ENCODE measurements at places on chromosomes 1 and 21.

DNA sequence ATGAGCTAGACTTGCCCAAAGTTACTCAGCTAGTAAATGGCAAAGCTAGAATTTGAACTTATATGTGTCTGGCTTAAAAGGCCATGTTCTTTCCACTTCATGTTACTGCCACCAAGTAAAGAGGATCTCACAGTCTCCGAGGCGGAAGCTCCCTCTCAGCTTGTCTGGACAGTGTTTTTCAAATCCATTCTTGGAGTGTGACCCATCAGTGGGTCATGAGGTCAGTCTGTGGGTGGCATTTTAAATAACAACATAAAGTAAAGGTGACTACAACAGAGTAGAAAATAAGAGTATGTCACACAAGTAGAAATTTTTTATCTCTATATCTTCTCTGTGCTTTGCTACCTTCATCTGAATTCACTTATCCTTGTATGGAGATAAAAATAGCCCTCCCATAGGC lies 3.2 kb upstream of the HMGB4 start:
- DNase-seq = no peak

- no peak for DNase-seq
Observed at GRCh38 chr1:40495315-40495903, 13.2 kb upstream of the EXO5 start.

GRCh38 chr1:106613068-106613467 lies 443.4 kb upstream of the PRMT6 start:
- no peak for DNase-seq

DNA sequence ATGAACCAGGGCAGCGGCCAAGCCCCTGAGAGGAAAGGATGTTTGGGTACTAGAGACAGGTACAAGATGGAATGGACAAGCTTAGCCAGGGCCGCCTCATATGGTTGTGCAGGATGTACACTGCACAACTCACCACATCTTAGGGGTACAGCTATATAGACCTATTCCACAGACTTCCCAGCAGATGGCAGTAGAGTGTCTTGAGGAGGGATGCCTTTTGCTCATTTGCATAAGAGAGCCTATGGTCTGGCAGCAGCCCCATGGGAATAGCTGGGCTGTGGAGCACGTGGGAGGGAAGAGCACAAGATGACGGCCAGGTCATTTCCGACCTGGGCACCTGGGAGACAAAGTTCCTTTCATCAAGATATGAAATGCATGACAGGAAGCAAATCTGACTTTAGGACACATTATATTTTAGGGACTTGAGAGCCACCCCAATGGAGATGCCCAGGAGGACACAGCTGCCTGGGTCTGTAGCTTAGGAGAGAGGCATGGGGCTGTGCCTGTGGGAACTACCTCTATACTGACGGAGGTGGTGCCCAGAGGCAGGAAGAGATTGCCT lies 215.5 kb downstream of the KCNJ6 start:
- peak; percentile 68 for DNase-seq

DNA sequence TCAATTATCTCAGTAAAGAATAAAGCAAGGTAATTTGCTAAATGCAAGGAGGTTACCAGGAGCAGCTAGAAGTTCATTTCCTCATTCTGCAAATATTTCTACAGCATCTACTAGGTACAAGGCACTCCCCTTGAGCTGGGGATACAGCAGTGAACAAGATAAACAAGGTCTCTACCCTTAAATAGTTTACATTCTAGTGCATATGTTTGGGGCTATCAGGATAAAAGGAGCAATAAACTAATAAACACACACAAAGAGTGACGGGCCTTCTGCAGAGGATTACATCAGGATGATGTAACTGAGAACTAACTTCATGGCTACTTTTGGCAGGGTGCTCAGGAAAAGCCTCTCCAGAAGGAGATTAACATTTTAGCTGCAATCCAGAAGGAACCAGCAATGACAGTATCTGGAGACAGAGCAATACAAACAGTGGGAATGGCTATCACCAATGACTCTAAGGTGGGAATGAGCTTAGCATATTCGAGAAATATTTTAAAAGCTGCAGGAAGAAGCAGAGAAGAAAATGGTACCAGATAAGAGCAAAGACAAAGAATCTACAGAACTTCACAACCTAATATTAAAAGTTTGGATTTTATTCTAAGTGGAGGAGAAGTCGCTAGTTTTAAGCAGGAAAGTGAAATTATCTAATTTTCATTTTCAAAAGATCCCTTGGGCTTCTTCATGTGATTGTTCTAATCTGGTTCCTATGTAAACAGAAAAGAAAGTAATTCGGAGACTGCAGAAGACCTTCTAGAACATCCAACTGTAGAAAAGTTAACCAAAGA lies 25.8 kb downstream of the TP53BP2 start:
- no peak for DNase-seq

GRCh38 chr1:12159816-12160215 lies 7.0 kb upstream of the TNFRSF1B start:
- DNase-seq = no peak

GRCh38 chr1:235030919-235031596 lies 97.6 kb downstream of the TOMM20 start:
- DNase-seq = no peak

- no peak for DNase-seq
Observed at GRCh38 chr1:53657891-53658396, 81.0 kb downstream of the GLIS1 start.

DNA sequence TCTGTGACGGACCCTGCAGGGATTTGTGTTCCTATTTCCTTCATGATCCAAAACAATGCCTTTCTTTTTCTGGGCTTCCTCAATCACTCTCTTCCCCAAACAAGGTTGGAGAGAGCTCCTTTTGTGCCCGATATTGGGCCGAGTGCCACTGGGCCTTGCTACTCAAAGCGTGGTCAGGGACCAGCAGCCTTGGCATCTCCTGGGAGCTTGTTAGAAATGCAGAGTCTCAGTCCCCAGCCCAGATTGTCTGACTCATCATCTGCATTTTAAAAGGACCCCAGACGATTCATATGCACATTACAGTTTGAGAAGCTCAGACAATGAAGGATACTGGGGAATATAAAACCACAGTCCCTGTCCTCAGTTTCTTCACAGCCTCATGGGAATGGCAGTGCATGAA lies 19.9 kb downstream of the ADORA1 start:
- DNase-seq = no peak

GRCh38 chr21:42343963-42344510 lies 6.8 kb downstream of the TFF2 start:
- no peak for DNase-seq

DNA sequence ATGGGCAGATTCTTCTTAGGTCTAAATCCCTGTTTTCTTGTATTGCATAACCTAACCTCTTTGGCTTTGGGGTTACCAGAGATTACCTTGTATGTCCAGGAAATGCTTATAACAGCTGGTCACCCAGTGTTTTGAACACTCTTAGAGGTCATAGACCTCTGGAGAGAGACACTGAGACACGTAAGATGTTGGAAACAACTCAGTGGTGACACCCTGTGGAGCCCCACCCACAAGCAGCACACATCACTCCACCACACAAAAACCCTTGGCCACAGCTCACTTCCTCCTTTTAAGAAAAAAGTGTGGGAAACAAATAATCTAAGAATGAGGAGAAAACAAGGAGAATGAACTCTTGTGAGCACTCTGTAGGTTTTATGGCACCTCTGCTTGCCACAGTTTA lies 26.3 kb upstream of the CYP4B1 start:
- no peak for DNase-seq

DNA sequence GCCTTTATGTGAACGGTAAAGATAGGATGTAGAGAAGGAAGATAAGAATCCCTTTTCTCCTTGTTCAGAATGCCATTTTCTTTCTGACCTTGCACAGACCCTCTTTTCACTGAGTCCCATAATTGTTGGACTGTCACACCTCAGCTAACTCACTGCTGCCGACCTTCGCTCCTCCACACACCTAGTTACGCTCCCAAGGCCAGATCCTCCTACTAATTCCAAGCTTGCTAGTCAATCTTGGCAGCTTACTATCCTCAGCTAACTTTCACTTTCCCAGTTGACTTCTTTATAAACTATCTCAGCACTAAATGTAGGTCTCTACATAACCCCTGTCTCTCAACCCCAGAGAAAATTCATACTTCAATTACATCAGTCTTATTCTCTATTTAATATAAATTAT lies 471.8 kb upstream of the PRMT6 start:
- no peak for DNase-seq

GRCh38 chr1:227718932-227719331 lies 16.2 kb downstream of the JMJD4 start:
- no peak for DNase-seq

- no peak for DNase-seq
Observed at GRCh38 chr1:61107638-61108037, 25.3 kb downstream of the NFIA start.

DNA sequence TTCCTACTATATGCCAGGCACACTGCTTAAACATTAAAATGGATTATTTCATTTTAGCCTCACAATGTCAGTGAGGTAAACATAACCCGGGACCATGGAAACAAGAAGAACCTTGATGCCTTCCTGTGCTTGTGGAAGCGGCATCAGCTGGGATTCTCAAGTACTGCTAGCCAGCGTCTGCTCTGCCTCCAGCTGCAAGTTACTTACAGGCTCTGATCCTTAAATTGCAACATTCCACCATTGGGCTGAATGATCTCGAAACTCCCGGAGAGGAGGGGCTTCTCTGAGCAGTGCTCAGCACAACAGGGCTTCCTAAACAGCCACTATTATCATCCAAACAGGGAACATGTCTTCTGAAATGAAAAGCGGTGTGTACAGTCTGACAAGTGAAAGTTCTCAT lies 6.7 kb upstream of the MAN1C1 start:
- no peak for DNase-seq

DNA sequence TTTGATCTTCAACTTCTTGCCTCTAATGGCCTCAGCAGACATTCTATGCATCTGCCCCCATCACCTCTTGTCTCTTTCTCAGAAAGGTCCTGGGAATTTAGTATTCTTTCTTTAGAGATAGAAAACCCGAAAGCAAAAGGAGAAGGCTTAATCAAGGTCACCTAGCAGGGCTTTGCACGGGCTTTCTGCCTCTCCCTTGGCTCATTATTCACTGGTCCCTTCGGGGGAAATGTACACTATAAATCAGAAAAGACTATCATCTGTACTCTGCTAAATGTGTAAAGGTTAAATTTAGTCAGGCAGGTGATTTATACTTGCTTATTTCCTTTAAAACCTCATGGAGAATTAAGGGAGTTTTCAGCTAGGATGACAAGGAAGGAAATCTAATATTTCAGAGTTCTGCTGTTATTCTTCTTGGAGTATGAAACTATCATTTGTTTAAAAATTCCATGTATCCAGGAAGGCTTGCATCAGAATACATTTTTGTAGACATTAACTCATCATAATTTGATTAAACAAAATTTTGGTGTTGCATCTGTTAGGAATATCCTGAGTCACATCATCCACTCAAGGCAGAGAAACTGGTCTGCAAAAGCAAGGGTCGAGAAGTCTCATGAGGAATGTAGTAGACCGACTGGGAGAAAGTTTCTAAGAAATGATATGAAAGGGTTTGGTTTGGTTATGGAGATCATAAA lies 124.6 kb downstream of the GABPA start:
- DNase-seq = no peak

Data from left kidney (tissue), 8 donors.